ENCODE measurements at places on chromosomes 7 and 10.
A peak's percentile ranks its signal among the peaks of the same experiment; 100 is the strongest.

DNA sequence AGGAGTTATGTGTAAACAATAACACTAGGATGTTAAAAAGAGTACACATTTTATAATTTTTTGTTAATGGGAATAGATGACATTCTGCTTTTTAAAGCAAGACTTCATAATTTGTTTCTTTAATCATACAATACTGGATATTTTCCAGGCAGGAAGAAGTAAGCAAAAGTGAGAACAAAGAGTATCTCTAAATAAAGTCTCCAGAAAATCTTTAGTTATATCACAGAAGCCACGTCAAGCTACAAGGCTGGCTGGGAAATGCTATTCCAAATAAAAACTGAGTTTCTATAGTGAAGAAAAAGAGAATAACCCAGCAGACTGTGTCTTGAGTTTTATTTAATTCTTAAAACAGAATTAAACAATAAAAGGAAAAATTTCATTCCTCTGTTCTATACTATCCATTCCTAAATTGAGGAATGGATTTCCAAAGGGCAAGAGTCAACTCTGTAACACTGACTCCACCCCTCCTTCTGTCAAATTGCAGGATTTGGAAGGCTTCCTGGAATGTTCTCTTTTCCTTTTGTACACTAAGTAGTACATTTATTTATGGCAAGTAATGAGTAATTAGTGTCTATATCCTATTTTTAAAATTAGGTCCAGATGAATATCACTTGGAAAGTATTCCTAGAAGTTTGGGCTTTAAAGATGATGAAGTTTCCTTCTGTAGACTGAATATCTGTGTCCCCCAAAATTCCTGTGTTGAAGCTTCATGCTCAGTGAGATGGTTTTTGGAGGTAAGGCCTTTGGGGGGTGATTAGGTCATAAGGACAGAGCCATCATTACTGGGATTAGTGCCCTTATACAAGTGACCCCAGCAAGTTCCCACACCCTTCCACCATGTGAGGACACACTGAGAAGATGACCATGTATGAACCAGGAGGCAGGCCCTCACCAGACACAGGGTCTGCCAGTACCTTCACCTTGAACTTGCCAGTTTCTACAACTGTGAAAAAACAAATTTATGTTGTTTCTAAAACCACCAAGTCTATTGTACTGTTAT lies 290.9 kb downstream of the CRPPA start:
- DNase-seq: no peak

DNA sequence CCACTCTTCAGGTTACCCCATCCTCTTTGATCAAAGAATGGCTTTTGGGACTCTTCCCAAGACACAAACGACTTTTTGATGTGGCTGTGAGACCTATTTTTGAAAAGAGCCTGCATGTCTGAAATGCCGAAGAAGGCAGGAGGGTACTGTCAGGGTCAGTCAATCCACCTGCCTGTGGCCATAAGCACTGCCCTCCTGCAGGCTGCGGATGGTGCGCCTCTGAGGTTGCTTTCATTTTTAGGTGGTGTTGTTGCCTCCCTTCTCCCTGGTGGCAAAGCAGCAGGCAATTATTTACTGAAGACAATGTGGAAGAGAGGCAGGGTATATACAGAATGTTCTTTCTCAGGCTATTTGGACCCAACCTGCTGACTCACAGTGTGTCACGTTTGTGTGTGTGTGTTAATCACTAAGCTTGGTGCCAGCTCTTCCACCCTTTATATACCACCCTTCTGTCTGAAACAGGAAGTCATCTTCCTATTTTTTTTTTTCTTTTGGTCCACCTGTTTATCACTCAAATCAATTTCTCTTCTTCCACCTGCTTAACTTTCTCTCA lies 1421.2 kb upstream of the CELF2 start:
- DNase-seq: no peak

DNA sequence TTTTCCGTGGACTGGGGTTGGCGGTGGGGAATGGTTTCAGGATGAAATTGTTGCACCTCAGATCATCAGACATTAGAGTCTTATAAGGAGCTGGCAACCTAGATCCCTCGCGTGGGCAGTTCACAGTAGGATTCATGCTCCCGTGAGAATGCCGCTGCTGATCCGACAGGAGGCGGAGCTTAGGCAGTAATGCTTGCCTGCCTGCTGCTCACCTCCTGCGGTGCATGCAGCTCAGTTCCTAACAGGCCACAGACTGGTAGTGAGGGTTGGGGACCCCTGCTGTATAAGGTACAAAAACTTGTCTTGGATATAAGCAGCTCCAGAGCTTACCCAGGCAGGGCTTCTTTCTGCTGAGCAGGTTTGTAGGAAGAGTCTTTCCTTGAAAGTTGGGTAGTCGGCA lies 53.9 kb downstream of the SHH start:
- no peak for DNase-seq

GRCh38 chr7:135193615-135194081 lies 17.7 kb downstream of the WDR91 start:
- no peak for DNase-seq

DNA sequence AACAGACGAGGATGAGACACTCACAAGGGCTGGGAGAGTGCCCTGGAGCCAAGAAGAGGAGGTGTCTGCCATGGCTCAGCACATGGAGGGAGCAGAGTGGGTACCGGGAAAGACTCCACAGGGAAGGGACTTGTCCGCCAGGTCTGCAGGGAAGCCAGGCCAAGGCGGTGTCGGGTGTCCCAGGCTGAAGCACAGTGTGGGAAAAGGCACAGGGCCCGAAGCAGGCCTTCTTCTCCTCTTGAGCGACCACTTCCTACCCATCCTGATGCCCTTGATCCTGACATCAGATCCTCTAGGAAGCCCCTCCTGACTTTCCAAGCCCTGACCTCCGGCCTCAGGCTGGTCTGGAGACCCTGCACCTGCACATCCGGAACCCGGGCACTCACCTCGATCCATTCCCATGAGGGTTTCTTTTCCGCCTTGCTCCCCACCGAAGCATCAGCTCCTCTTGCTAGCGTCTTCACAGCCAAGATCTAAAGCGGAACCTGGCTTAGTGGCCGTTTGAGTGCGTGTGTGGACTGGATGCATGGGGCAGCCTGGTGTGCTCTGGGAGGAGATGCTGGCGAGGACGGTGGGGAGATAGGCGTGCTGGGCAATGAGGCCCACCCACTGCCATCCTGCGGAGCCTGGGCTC lies 8.5 kb downstream of the CALML3 start:
- no peak for DNase-seq

DNA sequence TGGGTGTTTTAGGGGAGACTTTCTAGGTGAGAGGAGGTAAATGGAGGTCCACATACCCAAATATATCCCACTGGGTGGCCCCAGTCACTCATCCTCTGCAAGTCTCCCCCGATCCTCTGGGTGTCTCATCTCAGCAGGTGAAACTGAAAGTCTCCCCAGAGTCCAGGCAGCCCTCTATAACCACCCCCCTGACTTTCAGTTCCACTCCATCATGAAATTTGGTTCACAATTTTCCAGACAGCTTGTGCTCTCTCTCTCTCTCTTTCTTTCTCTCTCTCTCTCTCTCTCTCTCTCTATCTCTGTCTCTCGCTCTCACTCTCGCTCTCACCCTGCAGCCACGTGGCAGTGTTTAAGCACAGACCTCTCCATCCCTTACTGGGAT lies 56.7 kb upstream of the ELN start:
- no peak for DNase-seq

GRCh38 chr7:117127585-117128168 lies 174.4 kb downstream of the ST7 start:
- peak; percentile 26 for DNase-seq

DNA sequence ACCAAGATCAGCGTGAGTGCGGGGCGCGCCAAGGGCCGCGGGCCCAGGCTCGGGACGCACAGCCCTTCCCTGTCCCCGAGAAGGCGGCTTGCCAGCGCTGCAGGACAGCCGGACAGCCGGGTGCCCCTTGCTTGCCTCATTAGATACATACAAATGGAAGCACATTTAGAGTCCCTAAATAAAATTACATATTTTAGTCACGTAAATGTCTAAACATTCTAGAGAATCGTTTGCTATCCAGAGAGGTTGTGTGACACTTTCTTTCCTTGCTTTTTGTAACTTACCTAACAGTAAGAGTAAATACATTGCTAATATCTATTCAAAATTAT lies 4.8 kb downstream of the VSTM2A start:
- no peak for DNase-seq

- DNase-seq: no peak
Measured at GRCh38 chr10:29151005-29151404, 137.9 kb upstream of the LYZL1 start.

DNA sequence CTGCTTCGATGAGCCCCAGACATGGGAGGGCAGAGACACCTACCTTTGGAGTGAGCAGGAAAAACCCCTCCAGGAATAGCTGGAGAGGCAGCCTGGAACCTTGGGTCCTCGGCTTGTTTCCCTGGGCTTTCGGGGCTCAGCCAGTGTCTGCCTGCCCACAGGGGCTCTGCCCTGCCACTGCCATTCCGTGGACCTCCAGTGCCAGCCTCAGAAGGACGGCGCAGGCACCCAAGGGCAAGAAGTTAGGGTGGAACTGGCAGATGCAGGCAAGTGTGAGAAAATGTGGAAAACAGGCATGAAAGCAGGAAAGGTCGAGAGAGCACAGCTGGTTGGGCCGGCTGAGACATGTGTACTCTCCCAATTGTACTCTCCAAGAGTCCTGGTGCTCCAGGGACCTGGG lies 281.5 kb downstream of the GRID1 start:
- DNase-seq: no peak

DNA sequence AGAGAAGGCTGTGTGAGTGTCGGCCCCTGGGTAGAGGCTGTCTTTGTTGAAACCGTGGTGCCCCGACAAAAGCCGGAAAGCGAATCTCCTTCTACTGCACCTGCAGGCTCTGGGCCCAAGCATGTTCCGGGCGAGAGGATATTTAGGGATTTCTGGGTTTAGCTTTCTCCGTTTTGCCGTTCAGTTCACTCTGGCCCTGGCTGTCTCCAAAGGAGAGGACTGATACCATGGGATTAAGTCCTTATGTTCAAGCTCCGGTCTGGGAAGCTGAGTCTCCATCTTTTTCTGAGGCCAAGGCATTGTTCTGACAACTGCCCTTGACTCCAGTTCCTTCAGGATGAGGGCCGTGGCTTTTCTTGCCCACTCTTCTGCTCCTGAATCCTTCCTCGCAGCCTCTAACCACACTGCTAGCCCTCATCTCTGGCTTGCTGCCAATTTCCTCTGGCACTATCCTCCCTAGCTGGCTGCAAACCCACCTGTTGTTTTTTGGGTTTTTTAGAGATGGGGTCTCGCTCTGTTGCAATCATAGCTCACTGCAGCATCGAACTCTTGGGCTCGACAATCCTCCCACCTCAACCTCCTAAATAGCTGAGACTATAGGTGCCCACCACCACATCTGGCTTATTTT lies 206.8 kb downstream of the SKIDA1 start:
- DNase-seq: no peak

DNA sequence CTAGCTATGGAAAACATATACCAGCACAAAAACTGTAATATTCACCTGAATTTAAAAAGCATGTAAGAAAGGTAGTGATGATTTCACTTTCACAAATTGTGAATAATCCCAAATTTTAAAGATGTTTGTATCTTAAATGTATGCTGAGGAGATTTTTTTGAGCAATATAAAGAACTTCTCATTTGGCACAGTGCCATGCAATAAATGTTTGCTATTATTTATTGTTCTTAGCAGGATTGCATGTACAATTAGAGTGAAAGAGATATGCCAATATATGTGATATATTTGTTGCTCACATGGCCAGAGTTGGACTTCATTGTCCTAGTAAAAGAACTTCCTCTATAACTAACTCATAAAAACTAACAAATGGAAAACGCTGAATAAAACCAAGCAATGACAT lies 895.1 kb upstream of the KCND2 start:
- DNase-seq: no peak

DNA sequence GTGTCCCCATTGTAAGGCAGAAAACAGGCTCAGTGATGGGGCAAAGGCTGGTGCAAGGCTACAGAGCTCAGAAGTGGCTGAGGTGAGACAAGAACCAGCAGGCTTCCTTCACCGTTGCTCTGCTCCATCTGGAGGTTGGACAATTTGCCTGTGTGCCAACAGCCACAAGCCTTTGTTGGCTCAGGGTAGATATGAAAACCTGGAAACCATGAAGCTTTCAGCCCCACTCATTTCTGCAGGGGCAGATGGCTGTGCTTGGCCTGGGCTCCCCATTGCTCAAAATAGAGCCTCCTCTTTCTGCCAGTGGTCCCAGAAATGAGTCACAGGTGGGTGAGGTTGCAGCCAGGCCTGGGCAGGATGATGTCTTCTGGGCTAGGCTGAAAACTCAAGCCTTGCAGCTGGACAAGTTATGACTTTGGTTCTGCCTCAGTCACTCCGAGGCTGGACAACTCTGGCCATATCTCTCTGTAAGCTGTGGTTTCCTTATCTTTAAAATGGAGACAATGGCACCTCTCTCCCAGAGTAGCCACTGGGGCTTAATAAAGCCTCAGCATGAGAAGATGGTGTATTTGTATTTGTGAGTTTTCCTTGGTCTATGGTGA lies 12.2 kb upstream of the ZNF273 start:
- DNase-seq: no peak

DNA sequence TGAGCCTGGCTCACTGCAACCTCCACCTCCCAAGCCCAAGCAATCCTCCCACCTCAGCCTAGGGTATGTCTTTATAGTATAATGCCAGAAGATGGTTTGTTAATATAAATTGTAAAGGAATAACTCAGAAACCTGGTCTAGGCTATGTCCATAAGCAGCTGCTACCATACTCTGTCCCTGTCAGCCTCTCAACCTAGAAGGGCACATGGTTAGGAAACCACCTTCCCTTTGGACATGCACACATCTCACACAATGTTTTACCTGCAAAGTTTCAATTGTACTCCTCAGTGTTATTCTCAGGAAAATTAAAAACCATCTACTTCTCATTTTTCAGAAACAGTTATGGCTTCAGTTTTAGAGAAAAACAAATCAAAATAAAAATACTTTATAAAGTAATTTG lies 40.1 kb downstream of the ARHGAP21 start:
- DNase-seq: no peak

DNA sequence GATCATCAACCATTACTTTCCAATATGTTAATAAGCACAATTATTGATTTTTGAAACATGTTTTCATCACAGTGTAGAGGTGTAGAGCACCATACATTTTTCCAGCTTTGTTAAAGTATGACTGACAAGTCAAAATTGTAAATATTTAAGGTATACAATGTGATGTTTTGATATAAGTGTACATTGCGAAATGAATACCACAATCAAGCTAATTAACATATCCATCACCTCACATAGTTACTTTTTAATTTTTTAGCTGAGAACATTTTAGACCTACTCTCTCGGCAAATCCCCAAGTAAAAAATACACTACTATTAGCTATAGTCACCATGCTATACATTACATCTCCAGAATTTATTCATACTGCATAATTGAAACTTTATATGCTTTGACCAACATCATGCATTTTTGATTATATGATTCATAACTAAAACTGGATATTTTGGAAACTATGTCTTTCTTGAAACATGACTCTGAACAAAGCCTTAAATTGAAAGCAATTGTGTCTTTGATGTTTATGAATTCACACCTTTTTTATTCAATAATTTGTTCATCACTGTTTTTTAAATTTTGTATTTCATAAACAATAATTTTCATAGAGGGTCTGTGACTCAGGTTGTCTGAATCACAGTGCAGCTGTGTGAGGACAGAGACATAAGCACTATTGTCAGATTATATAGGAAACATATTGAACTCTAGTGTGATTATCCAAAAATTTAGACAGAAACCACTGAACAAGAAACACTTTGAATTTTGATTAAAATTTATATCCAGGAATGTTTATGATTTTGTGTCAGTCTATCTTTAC lies 486.1 kb downstream of the SEMA3D start:
- no peak for DNase-seq
